Umbilical cord (tissue), 2 donors: ENCODE measurements at places on chromosomes 3 and 15. TPM values are rescaled to one million over a fixed set of nuclear protein-coding genes. Genes with fewer than 3 reads are reported as not detected.

- no peak for DNase-seq
Observed at GRCh38 chr3:84738086-84738485, 220.7 kb upstream of the CADM2 start.

- no peak for DNase-seq
Observed at GRCh38 chr3:137709011-137709601, 55.0 kb upstream of the SOX14 start.

DNA sequence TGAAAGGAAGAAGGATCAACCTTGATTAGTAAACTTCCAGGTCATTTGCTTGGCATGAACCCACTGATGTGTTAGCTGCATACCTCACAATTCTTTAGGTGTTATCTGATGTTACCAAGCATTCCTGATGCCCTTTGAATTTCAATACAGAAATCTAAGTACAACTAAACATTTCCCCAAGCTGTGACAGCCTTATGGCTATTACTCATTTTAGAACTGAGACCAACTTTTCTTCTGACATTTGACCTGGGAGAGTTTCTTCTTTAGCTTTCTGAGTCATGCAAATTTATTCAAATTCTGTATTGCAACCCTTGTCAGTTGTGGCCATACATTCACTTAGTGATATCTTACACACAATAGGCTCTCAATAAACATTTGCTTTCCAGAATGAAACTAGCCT is 124.3 kb downstream of the TIGIT start:
- DNase-seq = no peak

DNA sequence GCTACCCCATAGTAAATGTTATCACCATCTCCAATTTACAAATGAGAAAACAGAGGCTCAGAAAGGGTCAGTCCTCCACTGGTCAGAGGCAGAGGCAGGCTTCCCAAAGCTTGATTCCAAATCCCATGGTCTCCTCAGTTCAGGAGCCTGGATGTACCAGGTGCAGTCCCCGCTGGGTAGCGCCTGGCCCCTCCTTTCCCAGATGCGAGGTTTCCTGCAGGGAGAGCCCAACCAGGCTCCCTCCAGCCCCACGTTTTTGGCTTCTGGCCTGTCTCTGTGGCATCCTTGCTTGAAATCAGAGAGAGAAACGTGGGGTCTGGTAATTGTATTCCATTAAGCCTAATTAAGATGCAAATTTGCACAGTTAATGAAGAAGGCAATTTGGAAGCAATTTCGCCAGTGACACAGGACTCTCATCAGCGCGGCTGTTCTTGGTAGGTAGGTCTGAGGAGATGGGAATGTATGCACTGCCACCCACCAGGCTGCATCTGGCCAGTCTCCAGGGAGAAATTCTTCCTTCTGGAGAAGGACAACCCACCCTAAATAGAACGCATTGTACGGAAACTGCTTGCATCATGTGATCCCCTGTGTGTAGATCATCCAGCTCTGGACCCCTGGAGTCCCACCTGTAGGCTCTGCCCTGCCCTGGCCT is 50.5 kb downstream of the HRH1 start:
- no peak for DNase-seq

DNA sequence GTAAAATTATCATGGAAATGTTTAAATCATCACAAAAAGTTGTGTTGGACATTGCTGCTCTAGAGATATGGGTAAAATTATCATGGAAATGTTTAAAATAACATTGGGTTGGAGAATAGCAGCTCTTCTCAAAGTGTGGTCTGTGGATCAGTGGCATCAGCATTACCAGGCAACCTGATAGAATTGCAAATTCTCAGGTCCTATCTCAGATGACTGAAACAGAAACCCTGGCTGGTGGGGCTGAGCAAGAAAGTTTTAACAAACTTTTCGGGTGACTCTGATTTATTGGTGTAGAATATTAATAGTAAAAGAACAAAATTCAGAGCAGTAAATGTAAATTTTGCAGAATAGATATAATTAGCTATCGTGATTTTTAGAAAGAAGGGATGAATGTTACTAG is 28.9 kb downstream of the NXPE3 start:
- no peak for DNase-seq

COPB2 gene
- total RNA-seq = 115 TPM

DNA sequence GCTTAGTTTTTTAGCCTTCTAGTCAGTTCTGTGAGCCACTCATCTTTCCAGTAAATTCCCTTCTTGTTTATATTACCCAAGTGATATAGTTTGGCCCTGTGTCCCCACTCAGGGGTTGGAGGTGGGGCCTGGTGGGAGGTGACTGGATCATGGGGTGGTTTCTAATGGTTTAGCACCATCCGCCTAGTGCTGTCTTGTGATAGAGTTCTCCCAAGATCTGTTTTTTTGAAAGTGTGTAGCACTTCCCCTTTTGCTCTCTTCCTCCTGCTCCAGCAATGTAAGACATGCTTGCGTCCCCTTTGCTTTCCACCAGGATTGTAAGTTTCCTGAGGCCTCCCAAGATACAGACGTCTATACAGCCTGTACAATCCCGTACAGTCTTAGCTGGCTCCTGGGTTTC is 53.7 kb upstream of the INO80 start:
- no peak for DNase-seq

GRCh38 chr3:24019585-24019984 is 74.5 kb downstream of the NR1D2 start:
- DNase-seq = no peak

GRCh38 chr3:35727179-35727578 is 87.9 kb downstream of the ARPP21 start:
- no peak for DNase-seq

DNA sequence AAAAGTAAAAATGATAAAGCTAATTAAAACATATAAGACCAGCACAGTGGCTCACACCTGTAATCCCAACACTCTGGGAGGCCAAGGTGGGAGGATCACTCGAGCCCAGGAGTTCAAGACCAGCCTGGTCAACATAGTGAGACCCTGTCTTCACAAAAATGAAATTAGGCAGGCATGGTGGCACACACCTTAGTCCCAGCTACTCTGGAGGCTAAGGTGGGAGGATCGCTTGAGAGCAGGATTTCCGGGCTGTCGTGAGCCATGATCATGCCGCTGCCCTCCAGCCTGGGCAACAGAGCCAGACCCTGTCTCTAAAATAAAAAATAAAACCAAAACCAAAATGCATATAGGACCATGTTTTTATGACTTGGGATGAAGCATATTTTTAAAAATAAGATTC is 4.8 kb upstream of the PRSS50 start:
- DNase-seq = no peak

CCDC71 gene
- 7.0 TPM for total RNA-seq

GRCh38 chr15:60835974-60836373 is 357.0 kb upstream of the ICE2 start:
- DNase-seq = no peak

GRCh38 chr3:27721717-27722564 is at the start of gene EOMES:
Gene EOMES (minus strand): TSS chr3:27722323. CDS start chr3:27722294, 29 bp downstream.
- no peak for DNase-seq

DNAH12 gene
- 0.48 TPM for total RNA-seq

DNA sequence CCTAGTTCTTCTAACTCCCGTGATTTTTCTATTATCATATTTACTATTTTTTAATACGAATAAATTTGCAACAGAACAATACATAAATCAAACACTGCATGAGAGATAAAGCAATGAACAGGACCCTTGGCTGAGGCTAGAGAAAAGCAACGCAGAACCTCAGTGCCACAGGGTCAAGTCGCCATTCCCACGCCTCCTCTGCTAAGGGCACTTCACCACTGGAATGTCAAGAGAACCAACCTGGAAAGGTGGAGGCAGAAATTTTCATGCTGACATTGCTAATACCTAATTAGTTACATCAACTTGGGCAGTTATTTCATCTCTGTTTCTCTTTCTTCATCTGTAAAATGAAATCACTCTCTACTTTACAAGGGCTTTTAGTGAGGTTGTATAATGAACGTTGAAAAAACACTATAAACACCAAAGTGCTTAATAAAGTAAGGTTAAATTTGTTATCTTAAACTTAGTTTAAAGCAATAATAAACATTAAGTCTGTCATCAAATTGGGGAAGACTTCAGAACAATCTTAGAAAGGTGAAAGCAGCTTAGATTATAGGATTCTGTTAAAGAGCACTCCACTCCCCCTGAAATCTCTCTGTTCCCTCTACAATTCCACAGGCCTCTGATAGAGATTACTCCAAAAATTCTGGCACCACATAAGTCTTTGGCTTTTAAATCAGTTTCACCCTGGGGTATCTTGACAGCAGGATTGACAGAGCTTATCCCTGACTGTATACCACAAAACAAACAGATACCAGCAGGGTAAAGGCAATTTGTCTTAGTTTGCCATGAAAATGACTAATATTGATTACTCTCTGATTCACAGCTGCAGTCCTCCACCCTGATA is 41.9 kb downstream of the PLCH1 start:
- DNase-seq = peak; percentile 78

DNA sequence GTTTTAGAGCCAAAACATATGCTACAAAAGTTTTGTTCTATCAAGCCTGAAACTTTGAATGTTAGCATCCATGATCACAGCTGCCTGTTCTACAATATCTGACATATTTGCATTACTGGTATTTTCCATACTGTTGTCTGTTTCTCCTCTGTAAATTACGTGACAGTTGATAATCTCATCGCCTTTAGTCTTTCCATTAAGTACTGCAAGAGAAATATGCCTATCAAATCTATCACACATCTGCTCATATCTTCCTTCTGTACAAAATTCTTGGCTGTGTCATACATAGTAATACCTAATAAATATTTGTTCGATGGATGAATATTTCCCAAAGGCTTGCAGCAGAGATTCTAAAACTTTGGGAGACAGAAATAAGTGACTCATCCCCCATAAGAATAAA is 717.3 kb downstream of the OTOL1 start:
- peak; percentile 13 for DNase-seq

CLDND1 gene
- total RNA-seq = 145 TPM

DNA sequence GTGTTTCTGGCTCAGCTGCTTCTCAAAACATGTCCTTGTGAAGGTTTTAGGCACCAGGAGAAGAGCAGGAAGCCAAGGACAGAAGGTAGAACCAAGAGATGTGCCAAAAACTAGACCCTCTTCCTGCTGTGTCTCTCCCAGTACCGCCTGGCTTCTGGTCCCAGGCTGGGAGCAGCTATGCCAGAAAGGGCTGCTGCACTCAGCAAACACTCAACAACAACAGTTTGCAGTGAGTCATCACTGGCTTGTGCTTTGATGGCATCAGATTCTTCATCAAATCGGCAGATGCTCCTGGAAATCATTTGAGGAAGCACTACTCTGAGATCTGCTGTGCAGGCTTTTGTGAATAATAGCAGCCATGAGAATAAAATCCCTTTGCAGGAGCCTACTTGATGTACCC is 63.2 kb downstream of the DGKG start:
- DNase-seq = no peak

GRCh38 chr15:68584756-68585573 is 6.2 kb downstream of the CORO2B start:
- DNase-seq = no peak

DNA sequence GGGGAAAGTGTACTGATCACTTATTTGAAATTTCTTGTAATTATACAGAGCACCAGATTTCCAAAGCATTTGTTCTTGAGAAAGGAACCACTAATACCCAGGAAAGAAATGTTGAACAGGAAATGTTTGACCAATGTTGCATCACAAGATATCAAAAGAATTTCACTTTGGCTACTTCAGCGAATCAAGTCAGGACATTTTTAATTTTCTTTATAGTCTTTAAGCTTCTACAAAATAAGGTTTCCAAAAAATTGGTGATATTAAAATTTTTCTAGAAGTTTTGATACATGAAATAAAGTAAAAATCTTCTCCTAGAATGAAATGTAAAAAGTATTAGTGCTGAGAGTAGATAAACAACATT is 421.9 kb downstream of the MECOM start:
- peak; percentile 30 for DNase-seq

DNA sequence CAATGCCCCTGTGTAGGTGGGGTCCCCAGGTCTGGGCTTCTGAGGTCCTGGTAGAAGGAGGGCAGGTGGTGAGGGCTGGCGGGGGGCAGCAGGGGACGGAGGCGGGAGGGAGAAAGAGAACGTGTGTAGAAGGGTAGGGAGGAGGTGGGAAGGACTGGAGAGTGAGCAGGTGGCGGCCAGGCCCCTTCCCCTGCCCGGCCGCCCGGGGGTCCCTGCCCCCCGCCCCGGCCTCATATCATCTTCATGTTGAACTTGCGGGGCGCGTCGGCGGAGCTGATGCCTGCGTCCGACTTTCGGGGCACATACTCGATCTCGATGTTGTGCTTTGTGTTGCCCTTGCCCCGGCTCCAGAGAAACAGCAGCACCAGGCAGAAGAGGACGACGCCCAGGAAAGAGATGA is 18.9 kb downstream of the LINGO1 start:
- DNase-seq = no peak

PLCB2 gene
- 6.3 TPM for total RNA-seq

DNA sequence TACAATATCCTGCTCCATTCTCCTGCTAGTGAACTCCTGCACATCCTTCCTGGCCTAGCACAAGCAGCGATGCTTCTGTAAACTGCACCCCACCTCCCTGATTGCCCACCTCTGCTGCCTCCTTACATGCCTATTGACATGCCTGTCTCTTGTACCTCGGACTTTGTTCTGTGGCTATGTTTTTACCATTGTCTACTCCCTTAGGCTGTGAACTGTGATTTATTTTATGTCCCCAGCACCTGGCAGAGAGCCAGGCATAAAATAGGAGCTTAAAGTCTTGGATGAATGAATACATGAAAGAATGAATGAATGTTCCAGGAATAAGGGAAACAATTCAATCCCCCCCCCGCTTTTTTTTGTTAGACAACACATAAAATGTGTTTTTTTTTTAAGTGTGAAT is 210.0 kb downstream of the MYRIP start:
- DNase-seq = no peak

DNA sequence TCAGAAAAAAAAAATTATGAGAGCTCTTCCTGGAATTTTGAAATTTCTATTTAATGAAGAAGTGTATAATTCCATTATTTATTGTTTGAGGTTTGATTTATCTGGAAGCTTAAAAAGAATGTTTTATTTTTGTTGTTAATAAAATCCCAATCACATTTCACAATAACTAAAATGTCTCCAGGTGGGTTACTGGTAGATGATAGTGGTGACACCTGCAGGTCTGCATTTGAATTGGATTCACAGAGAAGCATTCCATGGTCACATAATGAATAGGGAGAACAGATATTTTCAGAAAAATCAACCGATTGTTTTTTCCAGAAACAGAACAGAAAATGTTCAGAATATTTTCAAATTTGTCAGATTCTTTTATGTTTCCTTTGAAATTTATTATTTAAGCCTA is 48.3 kb downstream of the ASB7 start:
- DNase-seq = no peak

DNA sequence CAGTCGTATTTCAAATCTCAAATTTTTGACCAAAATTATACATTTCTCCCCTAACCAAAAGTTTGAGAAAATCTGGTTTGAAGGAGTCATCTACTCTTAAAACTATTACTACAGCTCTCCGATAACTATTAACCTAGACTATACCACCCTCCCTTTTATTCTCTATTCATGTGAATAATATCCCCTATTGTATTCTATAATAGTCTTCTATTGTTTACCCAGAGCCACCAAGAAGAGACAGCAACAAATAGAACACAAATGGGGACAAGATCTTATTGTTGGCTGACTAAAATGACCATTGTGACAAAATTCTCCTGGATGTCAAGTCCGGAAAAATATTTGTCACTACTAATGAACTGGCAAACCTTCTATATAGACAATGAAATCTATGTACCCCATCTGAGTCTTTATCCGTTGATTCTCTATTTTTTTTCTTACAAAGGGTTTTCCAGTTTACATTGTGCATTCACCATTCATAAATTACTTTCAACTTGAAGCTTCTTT is 618.0 kb downstream of the CADM2 start:
- DNase-seq = no peak

TNNC1 gene
- 2.2 TPM for total RNA-seq

MBNL1 gene
- 719 TPM for total RNA-seq

- DNase-seq = no peak
Observed at GRCh38 chr3:36075491-36075890, 304.8 kb upstream of the STAC start.
